Naive thymus-derived CD4-positive, alpha-beta T cell (primary cell): ENCODE measurements at places on chromosomes 3 and 15. TPM values are rescaled to one million over a fixed set of nuclear protein-coding genes. Genes with fewer than 3 reads are reported as not detected.

The GOLGA6L7 gene
- not detected for total RNA-seq

GRCh38 chr3:98070840-98071239, 16.1 kb upstream of the OR5AC2 start:
- no peaks in the 10 kb centered on the region for H3K27me3 ChIP-seq
- H3K4me1 ChIP-seq = no peaks in the 10 kb centered on the region
- no peaks in the 10 kb centered on the region for H3K36me3 ChIP-seq
- no peak for DNase-seq

DNA sequence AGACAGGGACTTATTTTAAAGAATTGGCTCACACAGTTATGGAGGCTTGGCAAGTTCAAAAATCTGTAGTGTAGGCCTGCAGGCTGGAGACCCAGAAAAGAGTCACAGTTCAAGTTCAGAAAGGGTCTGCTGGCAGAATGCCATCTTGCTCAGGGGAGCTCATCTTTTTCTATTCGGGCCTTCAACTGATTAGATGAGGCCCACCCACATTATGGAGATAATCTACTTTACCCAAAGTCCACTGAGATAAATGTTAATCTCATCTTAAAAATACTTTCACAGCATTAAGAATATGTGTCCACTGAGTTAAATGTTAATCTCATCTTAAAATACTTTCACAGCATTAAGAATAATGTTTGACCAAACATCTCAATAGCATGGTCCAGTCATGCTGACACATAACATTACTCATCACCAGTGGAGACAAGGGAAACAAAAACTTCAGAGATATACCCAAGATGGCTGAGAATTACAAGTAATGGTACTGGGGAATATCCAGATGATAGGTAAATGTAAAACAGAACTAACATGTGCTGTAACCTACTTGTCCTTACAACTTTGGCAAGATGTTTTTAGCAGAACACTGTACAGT, 74.3 kb upstream of the STAC start:
- no peaks in the 10 kb centered on the region for H3K27me3 ChIP-seq
- no peak overlapping the region for H3K27ac ChIP-seq
- H3K4me3 ChIP-seq = no peak overlapping the region
- H3K4me1 ChIP-seq = no peaks in the 10 kb centered on the region
- H3K36me3 ChIP-seq = no peaks in the 10 kb centered on the region
- DNase-seq = no peak

DNA sequence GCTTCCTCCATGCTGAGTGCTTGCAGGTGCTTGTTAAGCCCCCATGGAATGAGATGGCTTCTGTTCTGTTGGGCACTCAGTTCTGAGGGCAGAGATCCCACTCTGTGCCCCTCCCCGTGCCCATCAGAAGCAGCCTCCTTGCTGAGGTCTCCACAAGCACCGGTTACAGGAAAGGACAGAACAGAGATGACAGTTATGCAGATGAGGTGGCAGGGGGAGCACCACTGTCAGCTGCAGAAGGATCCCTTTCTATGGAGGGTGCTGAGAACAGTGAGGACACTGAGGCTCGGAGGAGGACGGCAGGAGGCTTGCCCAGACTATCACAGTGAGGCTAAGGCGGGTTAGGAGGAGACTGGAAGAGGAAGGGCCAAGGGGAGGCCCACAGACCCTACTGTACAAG, 12.4 kb downstream of the CACNA2D2 start:
- H3K4me3 ChIP-seq = no peak overlapping the region
- H3K36me3 ChIP-seq = no peaks in the 10 kb centered on the region
- no peak overlapping the region for H3K27ac ChIP-seq
- DNase-seq = no peak
- no peaks in the 10 kb centered on the region for H3K27me3 ChIP-seq
- peaks cover 5% of the 10 kb centered on the region for H3K4me1 ChIP-seq

DNA sequence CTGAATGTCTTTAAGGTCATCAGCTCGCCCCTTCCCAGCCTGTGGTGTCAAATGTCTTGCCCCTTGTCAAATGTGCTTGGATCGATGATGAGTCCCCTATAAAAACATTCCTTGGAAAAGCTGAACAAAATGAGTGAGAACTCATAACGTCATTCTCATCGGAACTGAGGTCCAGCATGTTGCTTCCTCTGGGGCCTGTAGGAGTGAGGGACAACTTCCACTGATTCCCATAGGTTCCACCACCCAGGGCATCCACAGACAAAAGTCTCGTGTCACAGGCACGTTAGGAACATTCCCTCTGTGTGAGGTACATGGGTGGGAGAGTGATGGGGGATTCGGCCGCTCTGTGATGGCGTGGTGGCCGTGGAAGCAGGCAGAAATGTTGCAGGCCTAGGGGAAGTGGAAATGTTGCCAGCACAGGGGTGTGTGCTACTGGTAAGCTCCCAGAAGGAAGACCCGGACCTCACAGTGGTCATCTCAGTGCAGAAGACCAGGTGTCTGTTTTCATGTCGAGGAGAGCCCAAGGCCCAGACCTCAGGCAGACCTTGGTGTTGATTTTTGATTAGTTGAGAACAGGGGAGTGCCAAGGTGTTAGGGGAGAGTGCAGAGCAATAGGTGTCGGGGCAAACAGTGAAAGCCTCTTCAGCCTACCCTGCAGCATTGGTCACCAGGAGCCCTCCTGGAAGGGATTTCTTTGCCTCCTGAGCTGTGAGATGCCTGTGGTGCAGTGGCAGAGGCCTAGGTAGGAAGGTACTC, 96.8 kb downstream of the SNRPN start:
- H3K27me3 ChIP-seq = no peaks in the 10 kb centered on the region
- no peak for DNase-seq
- no peak overlapping the region for H3K27ac ChIP-seq
- H3K4me3 ChIP-seq = no peak overlapping the region

DNA sequence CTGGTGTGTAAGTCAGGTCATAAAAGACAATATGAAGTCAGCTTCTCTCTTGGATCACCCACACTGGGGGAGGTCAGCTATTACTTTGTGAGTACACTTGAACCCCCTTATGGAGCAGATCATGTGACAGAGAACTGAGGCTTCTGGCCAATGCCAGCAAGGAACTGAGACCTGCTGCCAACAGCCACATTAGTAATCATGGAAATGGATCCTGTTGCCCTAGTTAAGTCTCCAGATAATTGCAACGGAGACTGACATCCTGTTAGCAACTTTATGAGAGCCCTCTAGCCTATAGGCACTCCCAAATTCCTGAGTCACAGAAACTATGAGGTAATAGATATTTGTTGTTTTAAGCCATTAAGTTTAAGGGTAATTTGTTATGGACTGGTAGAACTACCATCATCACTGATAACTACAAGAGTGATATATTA, 110.4 kb upstream of the GMNC start:
- H3K27me3 ChIP-seq = no peaks in the 10 kb centered on the region
- DNase-seq = no peak
- H3K4me1 ChIP-seq = no peaks in the 10 kb centered on the region
- H3K27ac ChIP-seq = no peak overlapping the region

DNA sequence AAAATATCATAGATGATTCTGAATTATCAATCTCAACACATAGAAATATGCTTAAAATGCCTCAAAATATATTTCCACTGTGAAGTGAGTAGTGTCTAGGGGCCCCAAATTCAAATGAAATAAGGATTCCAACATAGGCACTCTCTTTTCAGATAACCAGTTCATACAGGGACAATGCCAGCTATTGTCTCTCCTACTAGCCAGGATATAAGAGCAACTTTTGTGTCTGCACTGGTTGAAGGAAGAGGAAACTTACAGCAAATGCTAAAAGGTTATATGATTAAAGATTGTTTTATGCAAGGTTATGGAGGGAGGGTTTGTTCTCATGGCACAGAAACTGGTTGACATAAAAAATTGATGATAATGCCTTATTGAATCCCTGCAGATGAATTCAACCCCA, 579.4 kb upstream of the ALCAM start:
- no peaks in the 10 kb centered on the region for H3K27me3 ChIP-seq
- no peak overlapping the region for H3K4me3 ChIP-seq
- H3K4me1 ChIP-seq = no peaks in the 10 kb centered on the region
- H3K36me3 ChIP-seq = no peaks in the 10 kb centered on the region
- no peak for DNase-seq
